Stimulated activated CD4-positive, alpha-beta T cell treated with anti-CD3 and anti-CD28 coated beads, Interleukin-2, amount 100 ng/mL, for 24 hours (primary cell): ENCODE measurements at places on chromosomes 12 and 14.
A peak's percentile ranks its signal among the peaks of the same experiment; 100 is the strongest.

DNA sequence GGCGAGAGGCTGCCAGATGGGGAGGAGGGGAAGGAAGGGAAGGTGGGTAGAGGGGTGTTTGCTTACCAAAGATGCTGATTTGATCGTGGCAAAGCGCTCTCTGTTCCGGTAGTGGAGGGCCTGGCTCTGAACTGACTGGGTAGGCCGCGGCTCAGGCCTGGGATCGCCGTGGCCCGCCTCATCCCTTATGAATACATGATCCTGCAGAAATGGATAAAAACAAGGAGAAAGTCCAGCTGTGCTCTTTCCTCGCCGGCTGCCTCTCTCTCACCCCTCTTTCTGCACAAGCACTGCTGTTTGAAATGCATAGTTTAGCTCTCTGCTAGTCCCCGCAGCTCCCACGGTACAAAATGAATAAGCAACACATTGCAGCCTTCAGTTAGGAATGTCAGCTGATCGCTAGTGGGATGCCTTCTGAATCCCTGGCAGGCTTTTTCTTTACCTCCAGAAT is 53.8 kb downstream of the PEBP1 start:
- no peak for DNase-seq

GRCh38 chr12:47746073-47746472 is 12.6 kb downstream of the RAPGEF3 start:
- DNase-seq, result no peak

DNA sequence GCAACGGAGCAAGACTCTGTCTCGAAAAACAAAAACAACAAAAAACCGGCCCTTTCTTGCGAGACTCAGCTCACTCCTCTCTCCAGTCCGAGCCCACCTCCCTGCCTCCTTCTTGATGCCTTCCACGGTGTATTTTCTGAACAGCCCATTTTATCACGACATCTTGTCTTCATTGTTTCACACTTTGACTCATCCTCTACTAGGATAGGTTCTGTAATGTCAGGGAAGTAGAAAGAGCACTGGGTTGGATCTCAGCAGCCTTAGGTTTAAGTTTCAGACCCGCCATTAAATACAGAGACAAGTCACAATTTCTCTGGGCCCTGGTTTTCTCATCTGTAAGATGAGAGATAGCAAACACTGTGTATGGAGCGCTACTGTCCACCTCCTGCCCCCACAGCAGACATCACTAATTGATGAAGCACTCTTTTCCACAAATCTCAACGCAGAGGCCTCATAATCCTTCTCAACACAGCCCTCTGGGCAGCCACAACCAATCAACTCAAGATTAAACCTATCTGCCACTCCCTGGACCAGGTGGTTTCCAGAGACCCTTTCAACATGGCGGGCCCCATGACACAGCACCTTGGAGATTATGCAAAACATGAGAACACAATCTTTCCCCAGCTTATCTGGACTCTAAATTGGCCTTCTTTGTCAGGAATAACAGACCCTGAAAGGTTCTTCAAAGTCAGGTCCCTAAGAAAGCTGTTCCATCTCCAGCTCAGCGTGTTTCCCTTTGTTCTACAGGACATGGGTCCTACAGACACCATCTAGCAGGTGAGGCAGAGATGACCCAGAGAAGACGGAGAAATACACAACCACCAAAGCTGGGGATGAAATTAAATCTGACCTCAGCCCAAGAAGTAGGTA is 35.6 kb downstream of the CCDC88C start:
- DNase-seq, result no peak

GRCh38 chr12:128978067-128978466 is 124.8 kb downstream of the GLT1D1 start:
- no peak for DNase-seq

DNA sequence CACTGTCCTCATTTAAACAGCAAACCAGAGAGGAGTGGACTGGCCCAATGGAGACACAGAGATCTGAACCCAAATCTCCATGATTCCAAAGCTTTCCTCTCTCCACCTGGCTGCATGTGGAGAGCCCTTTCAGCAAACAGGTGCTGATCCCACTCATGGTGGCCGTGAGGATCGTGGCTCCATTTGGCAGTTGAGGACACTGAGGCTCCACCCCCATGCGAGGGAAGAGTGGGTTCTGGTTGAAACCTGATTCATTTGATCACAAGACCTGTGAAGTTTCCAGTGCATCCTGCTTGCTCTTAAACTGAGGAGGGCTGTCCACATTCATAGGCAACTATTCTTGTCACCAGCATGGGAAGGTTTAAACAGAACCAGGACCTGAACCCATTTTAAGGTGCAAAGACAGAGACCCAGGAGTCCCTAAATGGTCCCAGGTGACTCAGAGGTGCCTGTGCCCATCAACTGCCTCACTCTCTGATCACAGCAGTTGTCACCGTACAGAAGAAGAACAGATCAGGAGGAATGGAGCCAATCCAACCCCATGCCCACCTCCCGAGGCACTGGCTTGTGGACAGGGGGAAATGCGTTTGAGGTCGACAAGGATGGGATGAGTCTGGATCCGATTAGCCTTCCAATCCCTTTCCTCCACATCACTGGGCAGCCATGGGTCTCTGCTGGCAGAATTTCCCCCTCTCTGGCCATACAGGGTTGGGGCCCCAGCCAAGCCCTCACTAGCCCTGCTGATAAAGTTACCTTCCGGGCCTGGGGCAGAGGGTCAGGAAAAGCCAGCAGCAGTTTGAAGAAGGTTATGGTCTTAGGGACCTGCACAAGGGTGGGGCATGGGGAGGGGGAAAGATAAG is 45.5 kb upstream of the BCL11B start:
- no peak for DNase-seq

DNA sequence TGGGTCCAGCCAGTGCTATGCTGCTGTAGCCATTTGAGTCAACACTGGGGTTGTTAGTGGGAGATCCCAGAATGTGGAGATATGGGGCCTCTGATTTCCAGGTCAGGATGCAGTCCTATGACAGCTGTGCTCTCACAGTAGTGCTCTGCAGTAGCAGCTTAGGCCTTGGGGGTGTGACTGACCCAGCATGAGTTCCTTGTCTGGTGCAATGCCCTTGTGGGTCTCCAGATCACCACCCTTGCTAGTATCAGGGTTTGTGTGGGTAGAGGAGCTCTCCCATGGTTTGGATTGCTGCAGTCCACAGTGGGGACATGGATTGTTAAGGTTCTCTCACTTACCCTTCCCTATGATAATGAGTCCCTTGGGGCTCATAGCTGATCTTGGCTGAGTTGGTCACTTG is 113.7 kb downstream of the RAD51B start:
- DNase-seq, result no peak

DNA sequence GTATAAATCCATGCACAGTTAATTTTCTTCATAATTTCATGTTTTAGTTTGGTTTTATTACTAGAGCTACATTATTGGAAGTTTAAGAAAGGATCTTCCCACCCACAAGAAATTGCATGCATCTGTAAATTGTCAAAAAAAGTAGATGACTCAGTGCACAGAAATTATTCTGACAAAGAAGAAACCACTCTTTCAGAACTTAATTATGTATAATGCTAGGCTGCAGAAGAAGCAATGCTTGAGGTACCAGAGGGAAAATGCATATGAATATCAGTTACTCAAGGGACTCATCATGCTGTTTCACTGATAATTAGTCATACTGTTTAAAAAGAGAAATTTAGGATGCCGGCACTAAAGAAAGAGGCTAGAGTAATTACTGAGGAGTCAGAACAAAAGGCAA is 147.0 kb downstream of the SLC16A7 start:
- no peak for DNase-seq

GRCh38 chr14:77638771-77639171 is 22.3 kb upstream of the SPTLC2 start:
- DNase-seq, result no peak

DNA sequence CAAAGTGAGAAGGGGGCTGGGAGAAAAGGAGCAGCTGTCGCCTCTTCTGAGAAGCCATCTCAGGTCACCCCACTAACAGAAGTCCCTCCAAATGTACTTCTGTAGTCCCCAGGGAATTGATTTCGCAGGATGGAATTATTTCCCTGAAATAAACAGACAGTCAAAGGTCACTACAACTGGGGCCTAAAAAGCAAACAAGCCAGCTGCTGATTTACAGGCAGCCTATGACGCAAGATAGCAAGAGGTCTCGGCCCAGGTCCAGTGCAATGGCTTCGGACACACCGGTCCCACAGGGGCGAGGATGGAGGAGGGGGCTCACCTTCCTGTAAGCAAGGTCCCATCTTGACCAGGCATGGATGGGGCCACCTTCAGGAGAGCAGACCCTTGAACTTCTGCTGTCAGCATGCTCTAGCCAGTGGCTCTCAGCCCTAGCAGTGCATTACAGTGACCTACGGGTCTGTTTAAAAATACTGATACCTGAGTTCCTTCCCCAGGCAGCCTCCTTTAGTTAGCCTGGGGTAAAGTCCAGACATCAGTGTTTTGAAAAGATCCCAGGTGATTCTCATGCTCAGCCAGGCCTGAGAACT is 18.1 kb downstream of the NUAK1 start:
- no peak for DNase-seq

DNA sequence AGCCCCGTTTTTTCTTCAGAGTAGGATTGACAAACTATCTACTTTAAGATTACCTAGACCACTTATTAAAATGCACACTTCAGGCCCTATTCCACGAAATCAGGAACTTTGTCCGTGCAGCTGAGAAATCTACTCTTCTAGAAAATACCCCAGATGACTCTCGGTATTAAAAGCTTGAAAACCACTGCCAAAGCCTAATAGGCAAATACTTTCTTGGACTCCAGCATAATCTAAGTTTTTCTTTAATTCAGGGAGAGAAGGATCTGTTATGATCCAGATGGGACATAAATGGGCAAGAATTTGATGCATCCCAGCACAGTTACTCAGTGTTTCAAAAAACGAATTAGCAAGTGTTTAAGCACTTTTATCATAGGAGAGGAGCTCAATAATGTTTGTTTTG is 94.5 kb downstream of the TMX1 start:
- DNase-seq, result no peak

- DNase-seq, result peak; percentile 78
Observed at GRCh38 chr12:57214398-57214781, 2.2 kb upstream of the NXPH4 start.

DNA sequence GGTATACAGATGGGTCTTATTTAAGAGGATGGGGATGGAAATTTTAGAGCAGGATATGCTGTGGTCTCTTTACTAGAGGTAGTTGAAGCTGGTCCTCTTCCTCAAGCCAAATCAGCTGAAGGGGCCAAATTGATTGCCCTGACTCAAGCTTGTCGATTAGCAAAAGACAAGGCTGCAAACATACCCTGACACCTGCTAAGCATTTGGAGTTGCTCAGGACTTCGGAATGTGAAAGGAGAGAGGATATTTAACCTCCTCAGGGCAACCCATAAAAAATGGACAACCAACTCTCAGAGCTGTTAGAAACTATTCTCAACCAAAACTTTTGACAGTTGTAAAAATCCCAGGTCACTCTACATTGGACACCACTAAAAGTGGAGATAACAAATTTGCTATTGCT is 15.6 kb downstream of the PTGDR start:
- DNase-seq, result no peak

DNA sequence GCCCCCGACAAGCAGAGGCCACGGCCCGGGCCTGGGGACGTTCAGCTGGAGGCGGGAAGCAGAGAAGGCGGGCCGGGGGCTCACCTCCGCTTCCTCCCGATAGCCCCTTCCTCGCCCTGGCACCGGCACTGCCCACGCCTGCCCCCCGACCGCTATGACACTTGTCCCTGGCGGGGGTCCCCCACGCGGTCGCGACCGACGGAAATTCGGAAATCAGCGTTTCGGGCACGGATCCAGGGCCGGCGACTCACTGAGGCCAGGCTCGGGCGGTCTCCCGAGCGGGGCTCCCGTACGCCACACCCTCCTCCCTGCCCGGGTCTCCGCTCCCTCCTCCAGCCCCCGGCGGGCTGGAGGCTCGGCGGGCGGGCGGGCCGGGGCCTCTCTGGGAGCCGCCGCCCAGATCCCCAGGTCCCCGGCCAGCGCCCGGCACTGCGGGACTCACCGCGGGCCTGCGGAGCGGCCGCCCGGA is 581 bp downstream of the PITPNM2 start:
- peak; percentile 32 for DNase-seq

- no peak for DNase-seq
Observed at GRCh38 chr14:103085106-103086091, 1.4 kb downstream of the LBHD2 start.

GRCh38 chr12:49643961-49644619 is 20.7 kb downstream of the PRPF40B start:
- DNase-seq, result no peak

DNA sequence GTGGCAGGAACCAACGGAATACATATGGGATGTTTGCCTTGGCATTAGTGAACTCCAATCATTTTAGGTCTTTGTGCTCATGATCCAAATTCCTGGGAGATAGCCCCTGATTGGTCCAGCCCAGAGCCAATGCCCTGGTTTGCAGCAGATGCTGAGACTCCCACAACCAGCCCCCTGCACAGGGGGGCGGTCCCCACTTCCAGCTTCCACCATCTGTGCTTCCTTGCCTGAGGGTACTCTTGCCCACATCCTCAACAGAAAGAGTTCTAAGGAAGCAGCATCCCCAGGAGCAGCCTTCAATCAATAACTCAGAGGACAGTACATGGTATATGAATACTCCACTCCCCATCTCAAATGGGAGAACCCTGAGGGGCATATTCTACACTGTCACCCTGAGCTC is 39.7 kb upstream of the FICD start:
- no peak for DNase-seq

GRCh38 chr12:113071135-113072112 is 14.9 kb downstream of the DTX1 start:
- DNase-seq, result no peak

DNA sequence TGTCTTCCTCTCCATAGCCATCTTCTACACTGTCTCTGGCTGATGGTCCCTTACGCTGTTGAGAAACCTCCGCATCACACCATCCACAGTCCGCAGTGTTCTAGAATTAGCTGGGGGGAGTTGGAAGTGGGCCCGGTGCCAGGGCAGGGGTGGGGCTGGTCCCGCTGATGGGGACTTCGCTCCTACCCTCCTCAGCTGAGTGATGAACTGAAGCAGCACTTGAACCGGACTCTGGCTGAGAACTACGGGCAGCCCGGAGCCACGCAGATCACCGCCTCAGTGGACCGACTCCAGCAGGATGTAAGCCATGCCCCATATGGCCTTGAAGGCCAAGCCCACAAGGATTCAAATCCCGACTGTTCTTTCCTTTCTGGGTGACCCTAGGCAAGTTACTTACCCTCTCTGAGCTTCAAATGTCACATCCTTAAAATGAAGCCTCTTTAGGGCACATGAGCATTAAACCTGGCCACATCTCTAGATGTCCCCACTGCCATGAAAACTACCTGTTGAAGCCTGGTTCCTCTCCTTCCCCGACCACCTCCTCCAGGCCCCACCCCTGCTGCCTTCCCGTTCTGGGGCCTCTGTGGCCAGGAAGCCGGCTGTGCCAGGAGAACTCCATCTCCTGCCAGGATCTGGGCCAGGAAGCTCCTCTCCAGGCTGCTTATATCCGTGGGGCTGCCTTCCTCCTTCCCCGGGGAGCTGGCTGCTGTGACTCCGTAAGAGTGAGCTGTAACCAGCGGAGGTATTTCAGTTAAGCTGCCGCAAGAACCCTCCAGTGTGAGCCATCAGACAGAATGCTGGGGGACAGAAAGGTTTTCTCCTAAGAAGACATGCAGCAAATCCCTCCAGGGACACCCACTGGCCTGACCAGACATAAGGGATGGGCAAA is 53.1 kb downstream of the TSPAN11 start:
- no peak for DNase-seq
